ENCODE measurements at places on chromosomes 6 and 20.
A peak's percentile ranks its signal among the peaks of the same experiment; 100 is the strongest.

DNA sequence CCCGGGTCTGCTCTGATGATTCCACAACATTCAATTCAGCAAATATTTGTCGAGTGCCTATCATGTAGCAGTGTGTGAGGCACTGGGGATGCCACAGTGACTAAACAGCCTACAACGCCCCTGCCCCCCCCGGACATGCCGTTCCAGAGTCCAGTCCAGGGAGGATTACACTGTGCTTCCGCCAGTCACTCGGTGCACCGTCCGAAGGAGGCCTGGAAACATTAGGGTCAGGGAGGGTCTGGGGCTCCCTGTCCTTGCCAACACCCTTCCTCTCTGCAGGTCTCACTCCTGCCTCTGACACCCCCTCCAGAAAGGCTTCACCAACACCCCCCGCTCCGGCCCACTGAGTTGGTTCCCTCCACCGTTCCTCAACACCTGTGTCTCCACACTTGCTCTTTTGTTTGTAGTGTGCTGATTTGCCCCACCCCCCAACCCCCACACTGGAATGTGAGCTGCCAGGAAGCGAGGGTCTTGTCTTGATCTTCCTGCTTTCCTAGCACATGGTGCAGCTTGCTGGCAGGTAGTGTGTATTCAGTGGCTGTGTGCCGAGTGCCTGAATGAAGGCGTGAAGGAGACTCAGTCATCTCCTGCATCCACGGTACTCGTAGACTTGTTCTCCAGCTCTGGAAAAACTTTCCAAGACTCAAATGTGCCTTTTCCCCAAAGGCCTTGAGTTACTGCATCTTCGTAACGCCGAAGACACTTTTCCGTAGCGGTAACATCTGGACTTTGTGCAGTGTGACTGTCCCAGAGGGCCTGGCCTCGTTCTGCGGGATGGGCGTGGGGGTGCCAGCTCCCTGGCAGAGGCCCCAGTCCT, 150.4 kb downstream of the ZDHHC14 start:
- DNase-seq, result no peak

GRCh38 chr6:107676042-107676441, 148.1 kb downstream of the SCML4 start:
- DNase-seq, result no peak

DNA sequence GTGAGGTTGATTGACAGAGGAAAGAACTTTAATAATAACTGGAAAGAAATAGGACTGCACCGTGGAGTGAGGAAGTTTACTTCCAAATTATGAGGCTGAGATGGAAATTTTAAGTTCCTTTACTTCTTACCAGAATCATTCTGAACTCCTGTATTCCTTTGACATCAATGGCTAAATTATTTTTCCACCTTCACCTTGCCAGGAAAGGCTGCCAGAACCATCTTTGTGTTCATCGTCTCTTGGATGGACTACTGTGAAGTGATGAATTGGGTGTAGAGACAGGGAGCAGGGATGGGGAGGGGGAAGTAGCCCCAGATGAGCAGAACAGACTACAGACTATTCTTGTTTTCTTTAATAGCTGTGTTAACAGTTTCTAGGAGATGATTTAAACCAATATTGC, 102.1 kb upstream of the CEP162 start:
- no peak for DNase-seq

GRCh38 chr6:74287932-74288331, 591.9 kb downstream of the CD109 start:
- DNase-seq, result no peak

GRCh38 chr6:34514112-34514511, 42.0 kb downstream of the SPDEF start:
- no peak for DNase-seq

DNA sequence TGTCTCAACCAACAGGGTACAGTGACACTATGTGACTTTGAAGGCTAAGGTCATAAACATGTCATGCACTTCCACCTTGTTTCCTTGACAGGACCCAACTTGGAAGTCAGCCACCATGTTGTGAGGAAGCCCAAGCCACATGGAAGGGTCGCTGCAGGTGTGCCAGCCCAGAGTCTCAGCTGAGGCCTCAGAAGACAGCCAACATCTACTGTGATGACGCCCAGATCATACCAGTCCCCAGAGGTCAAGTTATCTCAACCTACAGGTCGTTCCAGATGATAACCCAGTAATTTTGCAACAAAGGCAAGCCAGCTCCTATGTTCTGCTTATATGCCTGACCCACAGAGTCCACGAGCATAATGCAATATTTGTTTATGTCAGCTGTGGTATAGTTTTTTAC, 376.0 kb upstream of the AGPAT4 start:
- no peak for DNase-seq

DNA sequence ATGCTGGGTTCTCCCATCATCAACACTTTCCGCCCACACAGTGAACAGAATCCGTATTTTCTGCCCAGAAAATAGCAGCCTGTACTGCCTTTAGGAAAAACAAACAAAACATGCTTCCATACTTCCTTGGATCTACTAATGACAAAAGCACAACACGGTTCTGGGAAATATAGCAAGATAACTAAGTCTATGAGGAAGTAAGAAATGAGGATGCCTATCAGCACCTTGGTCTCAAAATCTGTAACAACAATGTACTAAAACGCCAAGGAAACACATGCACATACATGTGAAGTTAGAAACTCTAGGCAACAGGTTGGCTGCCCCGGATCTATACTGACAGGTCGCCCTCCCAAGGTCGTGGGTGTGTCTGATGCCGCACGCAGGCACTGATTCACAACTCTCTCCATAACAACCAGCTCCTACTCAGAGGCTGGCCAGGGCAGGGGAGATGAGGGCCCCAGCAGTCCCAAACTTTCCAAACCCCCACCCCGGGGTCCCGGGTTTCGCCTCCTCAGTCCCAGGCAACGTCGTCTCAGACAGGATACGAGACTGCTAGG, 710 bp downstream of the BTBD9 start:
- peak; percentile 68 for DNase-seq

DNA sequence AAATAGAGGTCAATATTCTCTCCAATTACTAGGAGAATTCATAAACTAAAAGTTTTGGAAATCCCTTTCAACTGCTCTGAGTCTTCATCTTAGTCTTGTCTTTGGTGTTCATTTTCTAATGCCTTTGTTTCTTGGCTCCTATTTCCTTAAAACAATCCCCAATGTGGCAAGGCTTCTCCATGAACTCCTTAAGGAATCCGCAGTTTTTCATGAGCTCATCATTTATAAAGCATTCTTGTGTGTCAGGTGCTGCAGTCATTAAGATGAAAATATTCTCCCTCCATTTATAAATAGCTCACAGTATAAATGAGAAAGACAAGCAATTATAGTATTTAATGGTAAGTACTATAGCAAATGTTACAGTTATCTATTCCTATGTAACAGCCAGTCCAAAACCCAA, 4.6 kb downstream of the SPTLC3 start:
- DNase-seq, result no peak

- peak; percentile 79 for DNase-seq
Measured at GRCh38 chr6:158972241-158973233, 27.5 kb downstream of the RSPH3 start.

GRCh38 chr6:164531736-164532135, 777.7 kb downstream of the C6orf118 start:
- no peak for DNase-seq

DNA sequence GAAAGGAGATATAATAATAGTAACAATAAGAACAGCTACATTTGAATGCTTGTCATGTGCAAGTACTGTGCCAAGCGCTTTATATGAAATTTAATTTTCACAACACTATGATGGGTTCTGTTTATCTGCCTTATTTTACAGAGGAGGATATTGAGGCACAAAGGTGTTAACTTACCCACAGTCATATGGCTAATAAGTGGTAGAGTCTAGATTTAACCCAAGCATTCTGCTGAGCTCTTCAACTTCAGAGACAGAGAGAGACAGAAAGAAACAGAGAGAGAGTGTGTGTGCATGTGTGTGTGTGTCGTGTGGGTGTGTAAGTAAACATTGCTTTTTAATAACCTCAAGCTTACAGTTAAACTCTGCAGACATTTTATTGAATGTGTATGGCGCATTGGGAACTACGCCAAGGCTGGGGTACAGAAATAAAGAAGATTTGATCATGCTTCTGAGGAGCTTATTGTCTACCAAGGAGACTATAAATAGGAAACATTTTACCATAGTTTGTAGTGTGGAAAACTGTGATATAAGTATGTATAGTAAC, 12.9 kb downstream of the TBPL1 start:
- no peak for DNase-seq

DNA sequence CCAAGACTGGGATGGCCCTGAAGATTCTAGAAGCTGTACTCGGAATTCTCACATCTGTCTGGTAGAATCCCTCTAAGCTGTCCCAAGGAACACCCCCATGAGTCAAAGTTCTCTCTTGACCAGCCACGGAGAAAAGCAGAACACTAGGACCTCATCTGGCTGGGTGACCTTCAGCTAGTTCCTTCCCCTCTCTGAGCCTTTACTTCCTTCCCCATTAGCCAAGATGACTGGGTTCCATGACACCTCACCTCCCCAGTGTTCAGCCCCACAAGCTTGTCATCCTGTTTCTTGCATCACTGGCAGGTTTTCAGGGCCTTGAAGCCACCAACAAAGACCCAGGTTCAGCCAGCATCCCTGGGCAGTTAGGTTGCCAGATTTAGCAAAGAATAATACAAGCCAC, 47.8 kb downstream of the MAFB start:
- no peak for DNase-seq

DNA sequence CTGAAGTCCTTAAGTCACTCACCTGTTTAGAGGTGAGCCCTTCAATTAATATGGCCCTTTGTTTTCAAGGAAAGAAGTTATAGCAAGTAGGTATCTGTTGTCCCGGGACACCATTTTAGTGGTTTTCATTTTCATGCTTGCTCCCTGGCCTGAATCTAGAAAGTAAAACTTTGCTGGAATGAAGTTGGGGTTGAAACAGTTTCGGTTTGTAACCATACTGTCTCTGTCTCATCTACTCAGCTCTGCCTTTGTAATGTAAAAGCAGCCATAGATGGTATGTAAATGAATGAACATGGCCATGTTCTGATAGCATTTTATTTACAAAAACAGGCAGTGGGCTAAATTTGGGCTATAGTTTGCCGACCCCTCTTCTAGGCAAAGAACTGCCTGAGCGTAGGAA, 64.9 kb upstream of the GNRH2 start:
- no peak for DNase-seq

DNA sequence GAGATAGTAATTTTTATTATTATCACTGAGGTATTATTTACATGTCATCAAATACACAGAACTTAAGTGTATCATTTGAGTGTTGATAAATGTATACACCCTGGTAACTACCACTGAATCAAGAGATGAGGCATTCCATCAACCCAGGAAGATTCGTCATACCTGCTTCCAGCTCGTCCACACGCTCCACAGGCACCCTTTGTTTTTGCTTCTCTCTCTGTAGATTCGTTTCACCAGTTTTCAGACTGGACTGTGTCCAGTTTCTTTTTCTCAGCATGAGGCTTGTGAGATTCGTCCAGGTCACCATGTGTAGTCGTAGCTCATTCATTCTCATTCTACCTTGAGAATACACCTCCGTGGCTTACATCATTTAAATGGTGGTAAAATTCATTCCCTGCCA, 64.5 kb downstream of the BFSP1 start:
- no peak for DNase-seq

- no peak for DNase-seq
Measured at GRCh38 chr6:121042766-121043165, 291.5 kb downstream of the TBC1D32 start.

GRCh38 chr6:32885698-32886286, 31.8 kb downstream of the PSMB9 start:
- DNase-seq, result peak; percentile 84

DNA sequence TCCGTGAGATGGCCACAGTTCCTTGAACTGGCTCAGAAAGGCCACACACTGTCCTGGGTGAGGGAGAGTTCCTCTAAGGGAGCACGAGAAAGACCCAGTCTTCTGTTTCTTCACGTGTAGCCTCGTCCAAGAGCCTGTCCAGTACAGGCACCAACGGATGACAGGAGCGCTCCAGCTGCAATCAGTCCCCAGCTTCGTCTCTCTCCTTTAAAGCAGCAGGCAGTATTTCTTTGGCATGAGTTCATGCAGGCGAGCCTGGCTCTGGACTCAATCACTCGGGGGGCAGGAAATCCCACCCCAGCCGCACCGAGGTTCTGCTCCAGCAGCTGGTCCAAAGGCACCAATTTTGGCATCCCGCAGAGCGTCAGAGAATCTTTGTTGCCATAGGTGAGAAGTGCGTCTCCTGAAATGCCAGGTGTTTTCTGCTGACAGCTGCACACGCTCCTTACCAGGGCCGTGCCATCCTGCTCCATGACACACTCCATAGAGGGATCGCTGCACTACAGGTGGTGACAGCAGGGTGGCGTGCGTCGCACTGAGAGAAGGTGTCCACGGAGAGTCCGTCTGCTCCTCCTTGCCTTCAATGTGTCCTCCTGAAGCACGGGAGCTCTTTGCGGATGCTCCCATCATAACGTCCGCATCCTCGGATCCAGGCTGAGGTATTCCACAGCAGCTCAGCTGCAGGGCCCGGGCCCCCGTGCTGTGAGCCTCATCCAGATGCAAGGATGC, 59.6 kb upstream of the AFDN start:
- DNase-seq, result no peak

DNA sequence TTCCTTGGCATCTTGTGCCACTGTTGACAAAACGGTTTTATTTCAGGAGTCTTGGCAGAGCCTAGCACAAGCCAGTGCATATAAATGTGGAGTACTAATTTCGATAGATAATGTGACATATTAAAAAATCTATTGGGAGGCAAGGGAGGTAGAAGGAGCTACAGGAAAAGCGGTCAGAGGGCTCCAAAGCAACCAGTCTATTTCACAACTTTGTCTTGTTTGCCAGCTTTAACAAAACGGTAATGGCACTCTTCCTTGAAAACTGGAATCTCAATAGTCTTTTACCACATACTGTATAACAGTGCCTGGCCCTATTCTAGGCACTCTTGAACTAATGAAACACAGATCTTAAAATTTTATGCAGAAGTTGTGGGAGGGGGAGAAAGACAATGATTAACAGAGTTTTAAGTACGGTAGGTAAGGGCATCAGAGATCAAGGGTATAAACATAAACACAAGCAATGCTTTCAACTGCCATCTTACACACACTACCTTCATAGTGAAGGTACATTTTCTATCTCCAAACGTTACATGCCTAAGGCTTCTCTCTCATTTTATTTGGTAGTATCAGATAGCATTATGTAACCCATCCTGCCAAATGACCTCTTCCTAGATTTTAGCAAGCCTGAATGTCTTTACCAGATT, 33.5 kb upstream of the SYNCRIP start:
- peak; percentile 40 for DNase-seq
